ENCODE measurements at places on chromosomes 3 and 15.

DNA sequence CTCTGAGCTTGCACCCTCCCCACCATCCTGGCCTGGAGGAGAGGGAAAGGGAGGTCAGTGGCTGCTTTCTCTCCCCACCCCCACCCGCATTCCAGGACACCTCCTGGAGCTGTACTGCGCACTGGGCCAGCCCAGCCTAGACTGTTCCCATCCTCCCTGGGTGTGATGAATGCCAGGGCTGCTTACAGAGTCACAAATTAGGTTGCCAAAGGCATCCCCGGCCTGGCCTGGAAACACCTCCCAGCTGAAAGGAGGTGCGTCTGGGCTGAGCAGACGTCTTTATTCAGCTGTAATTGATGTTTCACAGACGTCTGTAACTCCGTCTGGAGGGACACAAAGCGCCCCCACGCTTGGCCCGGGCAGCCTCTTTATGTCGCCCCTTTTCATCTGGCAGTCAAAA is 47.6 kb downstream of the RHCG start:
- DNase-seq, result no peak

GRCh38 chr15:68040144-68040543 is 14.0 kb upstream of the PIAS1 start:
- no peak for DNase-seq

DNA sequence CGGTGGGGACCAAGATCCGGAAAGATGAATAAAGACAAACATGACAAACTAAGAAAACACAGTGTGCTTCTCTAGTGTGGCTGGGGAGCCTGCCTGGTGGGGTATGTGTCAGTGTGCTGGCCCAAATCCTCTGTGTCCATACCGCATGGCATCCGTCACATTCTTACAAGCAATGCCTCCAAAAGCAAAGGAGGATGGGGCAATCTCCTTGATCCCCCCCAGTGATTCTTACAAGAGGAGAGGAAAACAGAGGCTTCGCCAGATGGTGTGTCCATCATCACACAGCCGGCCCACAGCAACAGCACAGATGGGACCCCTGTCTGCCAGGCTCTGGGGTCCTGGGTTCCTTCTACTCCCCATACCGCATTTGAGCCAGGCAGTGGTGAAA is 558 bp upstream of the IL17RC start:
- no peak for DNase-seq

DNA sequence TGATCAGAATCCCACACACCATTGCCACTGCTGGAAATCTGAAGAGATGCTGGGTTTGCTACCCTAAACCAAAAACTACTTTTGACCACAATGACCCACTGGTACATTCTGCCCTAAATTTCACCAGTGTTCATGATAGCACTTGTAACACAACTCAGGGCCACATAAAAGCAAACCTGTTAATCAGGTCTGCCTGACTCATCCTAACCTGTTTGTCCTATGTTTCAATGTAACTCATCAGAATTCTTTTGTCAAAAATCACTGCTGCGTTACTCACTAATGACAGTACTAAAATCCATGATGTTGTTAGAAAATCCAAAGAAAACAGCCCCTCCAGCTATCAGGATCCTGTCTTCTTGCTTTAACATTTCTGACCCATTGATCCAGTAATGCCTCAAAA is 55.6 kb upstream of the XCR1 start:
- no peak for DNase-seq

- DNase-seq, result no peak
These were observed 1489.2 kb upstream of the GBE1 start for GRCh38 chr3:83250613-83251012.

DNA sequence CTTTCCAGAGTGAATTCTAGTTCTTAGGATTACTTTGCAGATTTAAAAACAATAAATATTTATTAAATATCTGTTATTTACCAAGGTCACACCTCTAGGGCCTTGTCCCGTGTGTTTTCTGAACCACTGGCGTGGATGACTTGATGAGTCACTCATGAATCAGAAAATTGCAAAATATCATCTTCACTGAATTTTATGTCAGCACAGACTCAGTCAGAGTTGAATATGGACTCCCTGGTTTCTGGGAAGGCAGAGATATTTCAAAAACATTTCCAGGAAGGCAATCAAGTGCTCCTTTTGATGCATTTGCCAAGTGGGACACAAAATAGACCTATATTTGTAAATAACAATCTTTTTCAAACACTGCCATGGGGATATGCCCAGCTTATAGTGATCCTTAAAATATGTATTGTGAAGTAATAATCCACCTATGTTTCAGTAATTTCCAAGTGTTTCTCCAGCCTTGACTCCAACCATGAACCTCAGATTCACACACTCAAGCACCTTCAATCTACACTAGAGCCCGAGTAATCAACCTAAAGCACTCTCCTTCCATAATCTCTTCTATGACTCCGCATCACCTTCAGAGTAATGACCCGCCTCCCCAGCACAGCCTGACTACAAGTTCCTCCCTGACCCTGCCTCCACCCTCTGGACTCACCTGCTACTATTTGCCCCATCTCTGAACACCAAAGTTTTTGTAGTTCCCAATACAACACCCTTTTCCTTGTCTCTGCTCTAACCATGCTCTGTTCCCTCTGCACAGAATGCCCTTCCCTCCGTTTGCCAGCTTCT is 24.3 kb downstream of the DPH3 start:
- DNase-seq, result no peak

DNA sequence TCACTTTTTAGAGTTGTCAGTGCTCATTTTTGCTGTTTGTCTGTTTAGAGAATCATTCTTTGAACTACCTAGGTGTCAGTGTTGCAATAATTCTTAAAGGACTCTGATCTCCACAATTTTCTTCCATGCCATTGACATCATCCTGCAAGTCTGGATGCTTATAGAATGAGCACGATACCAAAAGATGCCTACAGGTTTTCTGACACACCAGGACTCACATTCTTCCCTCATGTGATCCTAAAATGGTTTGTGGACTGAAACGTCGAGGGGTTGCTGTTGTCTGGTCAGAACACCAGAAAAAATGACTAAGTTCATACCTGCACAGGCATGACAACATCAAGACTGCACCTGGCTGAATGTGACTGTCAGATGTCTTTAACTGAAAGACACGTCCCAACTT is 95.9 kb downstream of the SEMA5B start:
- no peak for DNase-seq

- no peak for DNase-seq
These were observed 27.8 kb downstream of the RBPMS2 start for GRCh38 chr15:64747578-64747977.

DNA sequence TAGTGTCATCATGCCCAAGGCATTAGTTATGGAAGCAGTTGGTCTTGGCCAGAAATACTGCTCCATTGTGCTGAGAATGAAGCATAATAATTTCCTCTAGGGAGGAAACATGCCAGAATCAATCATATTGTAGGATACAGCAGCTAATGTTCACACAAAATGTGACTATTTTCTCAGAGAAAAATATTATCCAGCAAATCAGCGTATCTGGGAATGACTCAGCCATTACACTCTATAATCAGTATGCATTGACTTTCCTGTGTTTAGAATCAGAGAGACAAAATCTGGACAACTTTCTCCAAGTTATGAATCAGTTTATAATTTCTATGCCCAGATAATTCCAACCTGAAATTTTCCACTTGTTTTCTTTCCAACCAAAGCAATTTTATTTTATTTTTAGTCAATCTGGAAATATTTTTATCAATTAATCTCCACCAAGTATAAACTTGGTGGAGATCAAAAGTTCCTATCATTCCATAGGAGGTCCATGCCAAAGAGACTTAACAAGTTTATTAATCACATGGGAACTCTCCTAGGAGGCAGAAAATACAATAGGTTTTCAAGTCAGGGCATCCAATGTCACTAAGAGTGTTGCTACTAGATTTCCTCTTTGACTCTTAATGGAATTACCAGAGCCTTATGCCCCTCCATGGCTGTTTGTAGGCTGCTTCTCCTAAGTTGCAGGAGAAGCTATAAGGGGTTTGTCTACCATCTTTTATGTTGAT is 36.4 kb downstream of the SUCNR1 start:
- DNase-seq, result no peak

DNA sequence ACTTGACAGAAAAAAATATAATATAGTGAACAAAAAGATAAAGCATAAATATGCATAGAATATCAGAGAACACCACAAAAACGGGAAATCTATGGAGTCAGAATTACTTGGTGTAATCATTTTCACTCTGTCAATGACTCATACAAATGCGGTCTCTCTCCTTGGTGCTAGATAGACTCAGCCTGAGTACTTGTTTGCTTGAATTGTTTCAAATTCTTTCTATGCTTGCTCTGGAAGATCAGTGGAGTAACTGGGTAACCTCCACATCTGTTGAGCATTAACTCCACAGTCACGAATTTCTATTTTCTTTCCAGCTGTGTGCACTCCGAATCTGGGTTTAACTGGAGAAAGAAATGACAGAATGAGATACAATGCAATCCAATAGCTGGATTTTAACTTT is 760.4 kb downstream of the ZPLD1 start:
- no peak for DNase-seq

DNA sequence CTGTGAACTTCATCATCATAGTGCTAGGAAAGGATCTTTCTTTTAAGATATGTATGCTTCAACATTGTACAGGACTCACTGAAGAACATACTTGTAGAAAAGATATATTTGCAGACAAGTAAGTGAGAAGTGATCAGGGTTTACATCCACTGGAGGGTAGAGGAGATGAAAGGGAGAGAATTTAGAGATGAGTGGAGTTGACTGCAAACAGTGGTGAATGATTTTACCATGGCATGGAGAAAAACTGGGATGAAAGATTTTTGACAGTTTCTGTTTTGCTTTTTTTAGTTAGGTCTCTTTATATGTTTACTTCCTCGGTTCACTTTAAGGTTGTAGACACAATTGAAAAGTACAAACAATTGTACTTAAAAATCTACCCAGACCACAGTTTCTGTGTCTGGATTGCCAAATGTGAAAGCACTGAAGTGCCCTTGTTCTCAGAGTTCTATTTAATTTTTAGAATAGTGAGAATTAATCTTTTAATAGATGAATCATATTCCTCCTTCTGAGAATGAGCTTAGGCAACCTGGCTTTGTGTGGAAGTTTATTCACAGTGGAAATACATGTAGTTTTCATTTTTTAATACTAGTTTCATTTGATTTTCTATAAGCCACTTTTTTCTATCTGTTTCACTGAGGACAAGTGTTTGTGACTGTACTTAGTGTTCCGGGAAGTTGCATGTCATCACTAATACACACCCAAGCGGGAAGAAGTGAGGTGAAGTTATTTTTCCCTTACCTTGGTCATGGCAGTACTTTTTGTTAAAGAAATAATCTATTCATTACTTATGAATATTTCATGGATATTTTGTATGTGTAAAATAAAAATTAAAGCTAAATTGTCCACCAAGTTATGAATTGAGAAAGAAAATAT is 1.8 kb upstream of the GPR171 start:
- no peak for DNase-seq

DNA sequence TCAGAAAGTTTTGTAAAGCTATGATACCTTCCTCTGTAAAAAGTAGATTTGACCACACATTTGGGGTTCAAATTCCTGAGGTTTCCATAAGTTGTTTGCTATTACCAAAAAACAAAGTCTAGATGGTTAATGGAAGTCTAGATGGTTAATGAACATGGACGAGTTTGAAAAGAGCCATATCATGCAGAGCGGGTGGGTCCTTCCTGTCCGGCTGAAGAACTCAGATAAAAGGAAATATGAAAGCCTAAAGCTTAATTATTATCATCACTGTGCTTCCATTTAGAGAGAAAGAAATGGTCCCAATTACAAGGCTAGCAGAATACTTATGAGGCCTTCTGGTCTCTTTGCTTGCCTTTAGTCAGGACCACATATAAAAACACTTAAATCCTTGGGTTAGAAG is 132.1 kb upstream of the SATB1 start:
- DNase-seq, result no peak

- DNase-seq, result no peak
These were observed 75.0 kb upstream of the RNU6-1 start for GRCh38 chr15:67914537-67915460.

DNA sequence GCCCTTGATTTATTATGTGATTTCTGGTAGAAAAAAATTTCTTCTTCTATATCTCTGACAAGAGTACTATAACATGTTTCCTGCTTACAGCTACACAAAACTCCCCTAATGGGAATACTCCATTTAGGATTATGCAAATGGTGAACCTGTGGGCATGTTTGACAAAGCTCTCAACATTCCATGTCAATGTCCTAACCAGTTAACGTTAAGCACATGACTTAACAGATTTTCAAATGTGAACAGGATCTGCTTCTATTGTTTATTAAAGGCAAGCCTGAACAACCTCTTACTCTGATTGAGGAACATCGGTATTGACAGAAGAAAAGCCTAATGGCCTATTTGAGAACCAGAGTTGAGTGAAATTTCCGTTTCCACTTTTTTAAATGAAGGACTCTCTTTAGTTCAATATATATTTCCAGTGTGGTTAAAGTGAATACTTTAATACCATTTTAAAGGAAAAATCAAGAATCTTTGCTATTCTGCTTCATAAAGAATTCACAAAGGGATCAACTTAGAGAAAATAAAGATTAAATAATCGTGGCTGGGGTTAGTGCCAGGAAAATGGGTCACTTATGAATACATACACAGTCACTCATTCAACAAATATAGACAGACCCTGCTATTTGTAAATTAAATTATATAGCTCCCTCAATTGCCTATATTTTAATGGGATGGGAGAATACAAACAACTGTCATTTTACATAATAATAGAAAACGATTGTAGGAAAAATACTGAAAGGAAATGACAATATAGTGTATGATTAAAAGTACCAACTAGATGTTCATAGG is 300.3 kb upstream of the CBLB start:
- no peak for DNase-seq

GRCh38 chr15:93452537-93453211 is 363.7 kb upstream of the RGMA start:
- DNase-seq, result no peak

DNA sequence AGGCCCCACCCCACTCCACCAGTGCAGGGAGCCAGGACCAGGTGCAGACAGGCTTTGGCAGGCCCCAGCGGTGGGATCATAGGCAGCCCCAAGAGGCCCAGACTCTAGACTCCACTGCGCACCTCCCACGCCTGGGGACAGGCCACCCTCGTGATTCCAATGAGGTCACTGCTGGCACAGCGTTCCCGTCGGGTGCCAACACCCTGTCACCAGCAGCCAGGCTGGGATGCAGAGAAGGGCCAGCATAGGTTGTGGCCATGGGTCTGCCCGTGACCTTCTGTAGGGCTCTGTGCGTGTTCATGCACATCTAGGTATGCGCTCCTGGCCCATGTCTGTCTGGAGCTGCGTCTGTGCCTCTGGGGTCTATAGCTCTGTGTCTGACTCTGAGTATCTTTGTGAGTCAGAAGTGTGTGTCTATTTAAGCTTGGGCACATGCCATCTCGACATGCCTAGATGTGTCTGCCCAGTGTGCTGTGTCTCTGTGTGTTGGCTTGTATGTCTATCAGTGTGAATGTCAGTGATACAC is 13.0 kb downstream of the VIPR1 start:
- no peak for DNase-seq

GRCh38 chr3:58180099-58180880 is 30.5 kb downstream of the DNASE1L3 start:
- DNase-seq, result no peak

DNA sequence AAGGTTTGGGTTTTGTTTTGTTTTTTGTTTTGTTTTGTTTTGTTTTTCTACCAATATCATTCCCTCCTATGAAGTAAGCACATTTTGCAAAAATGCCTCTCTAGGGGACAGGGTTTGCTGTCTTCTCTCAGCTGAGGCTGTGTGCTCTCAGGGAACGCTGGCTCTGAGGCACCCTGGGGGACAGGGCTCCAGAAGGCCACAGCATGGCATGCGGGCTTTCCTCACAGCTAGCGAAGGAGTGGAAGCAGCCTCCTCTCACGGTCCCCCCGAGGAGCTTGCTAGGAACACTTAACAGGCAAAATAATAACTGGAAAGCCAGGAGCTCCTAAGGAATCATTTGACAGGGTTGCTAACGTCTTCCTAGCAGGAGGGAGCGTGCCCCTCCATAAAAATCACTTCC is 227.7 kb upstream of the ST8SIA2 start:
- DNase-seq, result no peak

All from stimulated activated CD8-positive, alpha-beta memory T cell treated with anti-CD3 and anti-CD28 coated beads, Interleukin-4, amount 100 ng/mL, for 1 hour (primary cell).